Stimulated activated CD4-positive, alpha-beta T cell treated with anti-CD3 and anti-CD28 coated beads, Interleukin-1b, Interleukin-23, amount 100 ng/mL, for 1 hour (primary cell): ENCODE measurements at places on chromosomes 3 and 15.

- DNase-seq, result no peak
Observed at GRCh38 chr3:67863869-67864268, 209.5 kb upstream of the SUCLG2 start.

DNA sequence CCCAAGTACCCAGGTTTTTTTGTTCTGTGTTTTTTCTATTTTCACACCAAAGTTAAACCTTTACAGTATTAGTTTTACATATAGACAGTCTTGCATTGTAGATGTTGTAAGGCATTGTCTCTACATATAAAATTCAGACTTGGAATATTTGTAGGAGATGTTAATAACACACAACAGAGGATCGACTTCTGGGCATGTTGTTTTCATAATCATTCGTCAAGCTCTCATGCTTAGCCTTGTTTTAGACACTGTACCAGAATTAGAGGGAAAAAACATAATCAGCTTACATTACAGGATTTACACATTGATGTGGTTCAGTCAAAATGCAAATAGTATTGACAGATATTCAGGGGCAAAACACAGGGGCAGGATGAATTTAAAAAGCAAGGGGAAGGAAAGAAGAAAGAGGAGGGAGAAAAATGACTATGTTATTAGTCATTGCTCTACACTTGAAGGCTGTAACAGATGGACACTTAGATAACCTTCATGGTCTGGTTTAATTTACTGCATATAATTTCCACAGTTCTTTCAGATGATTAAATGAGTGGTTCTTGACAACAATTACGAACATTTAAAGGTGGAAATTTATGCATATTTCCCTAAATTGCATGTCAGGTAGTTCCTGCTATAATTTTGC is 7.5 kb downstream of the CMSS1 start:
- DNase-seq, result no peak

DNA sequence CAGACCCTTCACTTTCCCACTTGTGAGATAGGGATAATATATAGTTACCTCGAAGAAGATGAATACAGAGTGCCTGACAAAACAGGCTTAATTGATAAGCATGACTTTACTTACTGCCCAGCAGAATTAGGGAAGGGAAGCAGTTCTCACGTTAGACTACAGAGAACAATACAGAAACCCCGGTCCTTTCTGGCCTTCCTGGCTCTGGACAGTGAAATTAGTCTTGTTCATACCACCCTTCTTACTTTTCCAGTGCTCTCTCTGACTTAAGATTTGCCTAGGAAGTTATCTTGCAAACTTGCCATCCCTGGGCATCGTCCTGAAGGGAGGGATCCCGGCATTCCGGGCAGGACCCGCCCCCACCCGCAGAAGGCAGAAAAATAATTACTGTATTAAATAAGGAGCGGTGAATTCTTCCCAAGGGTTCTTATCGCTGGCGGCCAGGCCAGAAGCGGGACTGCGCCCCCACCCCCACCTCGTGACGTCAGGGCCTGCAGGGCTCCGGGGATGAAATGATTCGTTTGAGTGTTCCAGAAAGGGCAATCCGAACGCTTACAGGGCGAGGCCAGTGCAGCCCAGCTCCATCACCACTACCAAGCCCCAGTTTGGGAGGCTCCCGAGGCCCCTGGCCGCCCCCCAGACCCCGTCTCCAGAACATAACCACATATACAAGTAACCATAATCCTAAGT is 8.4 kb downstream of the SOX2 start:
- no peak for DNase-seq

DNA sequence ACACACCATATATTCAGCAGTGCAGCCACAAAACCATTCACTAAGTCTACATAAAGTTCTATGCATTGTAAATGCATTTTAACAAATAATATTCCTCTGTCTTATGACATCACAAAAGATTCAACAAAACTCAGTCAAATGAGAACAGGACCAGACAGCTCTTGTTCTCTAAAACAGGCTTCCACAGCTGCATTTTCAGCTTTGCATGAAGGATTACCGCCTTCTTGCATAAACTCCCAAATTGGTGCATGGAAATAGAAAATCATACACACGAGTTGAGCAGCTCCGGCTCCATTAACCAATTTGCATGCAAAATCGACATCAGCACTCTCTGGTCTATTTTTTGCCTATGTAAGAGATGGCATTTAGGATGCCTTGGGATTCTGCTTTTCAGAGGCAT is 66.4 kb downstream of the RFTN1 start:
- DNase-seq, result no peak

DNA sequence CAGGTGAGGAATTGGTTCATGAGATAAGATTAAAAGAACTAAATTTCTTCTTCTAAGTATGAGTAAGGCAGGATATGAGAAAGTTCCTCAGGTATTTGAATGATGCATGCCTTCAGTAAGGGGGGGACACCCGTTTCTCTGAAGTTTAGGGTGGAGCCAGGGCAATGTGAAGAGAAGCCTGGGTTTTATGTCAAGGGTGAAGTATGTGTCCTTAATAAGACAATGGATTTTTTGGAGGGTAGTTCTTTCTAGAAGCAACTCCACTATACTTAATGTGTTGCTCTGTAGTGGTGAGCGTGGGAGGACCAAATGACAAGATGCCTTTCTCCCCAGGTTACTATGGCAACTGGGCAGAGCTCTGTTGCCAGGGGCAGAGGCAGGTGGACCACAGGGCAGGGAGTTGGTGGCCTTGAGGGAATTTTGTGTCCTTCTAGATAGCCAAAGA is 44.0 kb downstream of the PHLDB2 start:
- DNase-seq, result no peak

GRCh38 chr15:91592567-91592966 is 260.9 kb upstream of the SLCO3A1 start:
- DNase-seq, result no peak

DNA sequence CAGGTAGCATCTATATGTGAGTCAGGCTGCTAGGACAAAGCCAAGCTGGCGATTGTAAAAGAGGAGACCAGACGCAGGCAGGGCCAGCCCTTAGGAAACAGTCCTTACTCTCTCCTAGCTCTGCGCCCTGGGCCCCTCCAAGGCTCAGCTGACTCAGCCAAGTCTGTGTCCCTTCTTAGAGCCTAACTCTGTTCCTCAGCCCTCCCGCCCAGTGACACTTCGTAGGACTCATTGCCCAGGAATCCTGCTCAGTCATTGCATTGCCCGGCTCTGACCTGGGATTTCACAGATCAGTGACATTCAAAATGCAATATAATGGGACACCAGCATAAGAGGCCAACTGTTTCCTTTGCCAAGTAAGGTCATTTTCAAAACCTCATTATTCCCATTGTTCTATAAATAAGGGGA is 244.2 kb downstream of the TLE3 start:
- DNase-seq, result no peak

GRCh38 chr3:31284776-31285175 is 247.9 kb upstream of the STT3B start:
- no peak for DNase-seq

DNA sequence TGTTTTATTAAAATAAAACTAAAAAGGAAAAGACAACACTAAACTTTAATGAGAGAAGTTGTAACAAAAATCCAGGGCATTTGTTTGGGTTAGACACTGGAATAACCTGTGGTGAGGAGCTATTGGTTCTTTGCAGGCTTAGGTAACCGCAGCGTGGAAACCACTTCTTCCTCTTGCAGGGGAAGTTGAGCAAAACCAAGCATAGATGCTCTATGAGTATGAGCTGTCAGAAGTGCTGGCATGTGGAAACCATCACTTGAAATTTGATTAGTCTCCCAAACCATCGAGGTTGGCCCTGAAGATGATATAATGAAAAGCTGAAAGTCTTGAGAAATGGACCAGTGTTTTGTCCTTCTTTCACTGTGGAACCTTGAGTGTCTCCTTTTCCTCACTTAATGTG is 127.1 kb upstream of the RBMS3 start:
- no peak for DNase-seq

DNA sequence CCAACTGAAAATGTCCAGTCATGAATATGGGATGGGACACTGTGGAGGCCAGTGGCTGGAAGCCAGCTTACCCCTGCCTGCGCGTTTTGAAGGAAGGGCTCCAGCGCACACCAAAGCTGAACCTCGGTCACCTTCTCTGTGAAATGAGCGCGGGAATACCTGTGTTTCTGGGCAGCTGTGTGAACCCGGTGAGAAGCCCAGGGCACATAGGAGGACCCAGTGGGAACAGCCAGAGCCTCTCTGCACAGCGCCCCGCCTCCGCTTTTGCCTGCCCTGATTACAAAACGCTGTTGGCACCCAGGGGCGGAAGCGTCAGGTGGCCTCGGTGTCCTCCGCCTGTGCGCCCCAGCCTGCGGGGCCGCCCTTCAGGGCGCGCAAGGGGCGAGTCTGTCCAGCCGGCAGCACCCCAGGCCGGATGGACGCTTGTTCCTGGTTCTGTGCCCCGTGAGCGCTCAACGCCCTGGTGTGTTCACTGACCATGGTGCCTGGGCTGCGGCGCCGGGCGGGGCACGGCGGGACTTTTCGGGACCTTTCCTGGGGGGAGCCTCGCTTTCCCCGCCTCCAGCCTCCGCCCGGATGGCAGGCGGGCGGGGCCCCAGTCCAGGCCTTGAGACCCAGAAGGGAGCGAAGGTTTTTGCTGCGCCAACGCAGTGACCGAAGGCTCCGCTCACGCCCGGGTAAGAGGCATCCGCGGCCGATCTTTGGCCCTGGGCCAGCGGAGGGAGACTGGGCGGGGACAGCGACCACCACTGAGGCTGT is at the start of gene SQOR:
Gene SQOR, plus strand, starts transcription at position 598 of the 759 bp plus-strand sequence. CDS start 23,895 bp downstream, outside the sequence.
- peak; percentile 15 for DNase-seq

- DNase-seq, result no peak
Observed at GRCh38 chr3:69370156-69370883, 15.6 kb downstream of the FRMD4B start.

DNA sequence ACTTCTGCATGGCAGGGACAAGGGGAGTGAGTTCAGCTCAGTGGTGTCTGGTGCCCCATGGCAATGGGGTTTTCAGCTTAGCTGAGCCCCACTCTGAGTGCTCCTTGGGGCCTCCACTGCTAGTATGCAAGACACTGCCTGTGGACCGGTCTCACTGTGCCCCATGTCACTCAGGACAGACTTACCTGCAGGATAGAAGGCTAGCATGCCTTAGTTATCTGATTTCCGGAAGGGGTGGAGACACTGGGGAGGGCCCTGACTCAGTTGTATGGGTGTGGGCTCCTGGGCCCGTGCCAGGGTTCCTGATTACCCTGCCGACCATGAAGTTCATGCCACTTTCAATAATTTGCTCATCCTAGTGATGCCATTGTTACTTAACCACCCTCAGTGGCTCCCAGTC is 4.3 kb upstream of the SLC6A20 start:
- no peak for DNase-seq

DNA sequence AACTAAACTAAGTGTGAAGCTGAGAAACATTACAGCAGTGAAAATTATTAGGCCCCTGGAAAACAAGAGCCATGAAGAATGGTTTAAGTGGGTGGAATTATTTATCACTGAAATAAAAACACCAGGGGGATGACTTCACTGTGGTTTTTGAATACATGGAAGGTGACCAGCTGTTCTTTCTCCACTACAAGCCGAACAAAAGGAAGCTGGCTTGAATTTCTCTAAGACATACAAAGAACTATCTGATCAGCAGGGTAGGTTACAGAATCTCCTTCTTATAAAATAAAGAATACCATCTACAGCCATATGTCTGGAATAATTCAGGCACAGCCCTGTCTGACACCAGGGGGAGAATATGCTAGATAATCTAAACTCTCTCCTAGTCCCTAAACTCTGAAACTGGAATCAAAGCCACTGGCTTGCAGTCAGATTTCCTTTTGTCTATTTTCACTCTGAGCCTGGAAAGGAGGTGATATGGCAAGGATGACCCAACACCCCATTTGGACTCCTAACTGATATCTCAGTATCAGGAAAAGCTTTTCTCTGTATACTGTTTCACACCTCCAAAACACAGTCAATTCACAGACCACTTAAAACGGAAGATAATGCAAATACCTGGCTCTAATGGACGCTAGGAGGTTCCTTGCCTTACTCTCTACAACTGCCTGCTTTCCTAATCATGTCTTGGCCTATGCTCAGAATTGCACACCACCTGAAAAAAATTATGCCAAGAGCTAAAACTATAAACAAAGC is 31.2 kb downstream of the SPATA12 start:
- no peak for DNase-seq

DNA sequence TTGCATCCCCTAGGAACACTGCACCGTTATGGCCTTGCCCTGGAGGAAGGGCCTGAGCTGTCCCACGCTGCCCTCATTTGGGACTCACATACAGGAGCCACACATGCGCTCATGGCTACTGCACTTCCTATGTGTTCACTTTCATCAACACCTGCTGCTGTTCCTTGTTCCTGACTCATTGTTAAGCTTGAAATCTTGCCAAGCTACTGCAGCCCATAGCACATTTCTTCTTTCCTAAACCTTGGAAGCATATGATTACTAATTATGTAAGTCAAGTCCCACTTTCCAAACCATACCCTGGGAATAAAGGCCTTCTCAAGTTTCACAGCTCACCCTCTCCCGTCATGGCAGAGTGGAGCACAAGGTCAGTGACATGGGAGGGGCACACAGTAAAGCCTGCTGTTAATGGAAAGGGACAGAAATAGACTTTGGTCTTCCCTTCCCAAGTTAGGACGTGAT is 307.9 kb downstream of the CLSTN2 start:
- DNase-seq, result no peak

- no peak for DNase-seq
Observed at GRCh38 chr3:16883057-16883722, 1.6 kb upstream of the PLCL2 start.

GRCh38 chr3:141486746-141487520 is at the start of gene RASA2:
TSS of gene RASA2 (plus strand) at chr3:141487027. CDS start at chr3:141487084, 57 bp downstream.
- peak; percentile 25 for DNase-seq

DNA sequence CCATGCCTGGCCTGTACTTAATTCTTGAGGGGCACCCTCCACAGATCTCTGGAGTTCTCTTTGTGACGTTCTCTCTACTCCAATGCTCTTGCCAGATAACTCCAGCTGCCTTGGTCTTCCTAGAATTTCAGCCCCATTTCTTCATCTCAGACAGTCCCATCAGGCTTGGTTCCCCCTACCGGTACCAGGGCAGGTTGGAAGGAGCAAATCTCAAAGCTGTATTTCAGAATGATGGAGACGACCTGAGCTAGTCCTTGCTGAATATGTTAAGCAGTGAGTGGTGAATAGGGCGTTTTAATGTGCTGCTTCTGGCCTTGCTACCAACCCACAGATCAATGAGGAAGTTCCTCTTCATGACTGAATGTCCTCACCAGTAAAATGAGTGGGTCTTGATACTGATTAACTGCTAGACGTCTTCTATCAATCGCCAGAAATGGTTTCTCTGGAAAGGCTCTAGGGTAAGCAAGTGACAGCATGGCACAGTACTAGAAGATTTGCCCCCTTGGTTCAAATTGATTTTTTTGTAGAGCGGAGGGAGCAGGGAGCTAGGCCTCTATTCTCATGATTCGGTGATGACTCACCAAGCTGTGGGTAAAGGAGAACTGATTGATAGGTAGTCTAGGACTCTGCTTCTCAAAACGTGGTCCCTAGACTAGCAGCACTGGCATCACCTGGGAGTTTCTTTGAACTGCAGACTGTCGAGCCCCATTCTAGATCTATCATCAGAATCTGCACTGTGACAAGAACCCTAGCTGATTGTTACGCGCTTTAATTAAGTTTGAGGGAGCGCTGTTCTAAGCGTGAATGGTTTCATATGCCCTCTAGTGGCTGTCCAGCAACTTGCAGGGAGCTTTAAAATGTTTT is 67.8 kb downstream of the UBP1 start:
- DNase-seq, result no peak

DNA sequence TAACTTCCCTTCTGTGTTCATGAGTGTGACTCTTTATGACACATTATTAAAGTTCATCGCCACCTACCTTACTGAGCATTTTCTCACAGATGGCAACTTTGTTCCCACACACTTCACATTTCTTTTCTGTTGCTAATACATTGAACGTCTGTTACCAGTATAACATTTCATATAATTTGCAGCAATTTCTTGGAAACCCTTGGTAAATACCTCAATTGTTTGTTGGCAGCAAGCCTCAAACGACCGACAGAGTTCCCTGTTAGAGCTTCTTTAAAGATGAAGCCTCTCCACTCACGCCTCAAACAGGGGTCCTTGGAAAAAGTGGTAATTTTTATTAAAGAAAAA is 3.2 kb upstream of the CHSY1 start:
- no peak for DNase-seq
